Myocyte (in vitro differentiated cells): ENCODE measurements at places on chromosomes 11 and 22. TPM values are rescaled to one million over a fixed set of nuclear protein-coding genes. Genes with fewer than 3 reads are reported as not detected.

DNA sequence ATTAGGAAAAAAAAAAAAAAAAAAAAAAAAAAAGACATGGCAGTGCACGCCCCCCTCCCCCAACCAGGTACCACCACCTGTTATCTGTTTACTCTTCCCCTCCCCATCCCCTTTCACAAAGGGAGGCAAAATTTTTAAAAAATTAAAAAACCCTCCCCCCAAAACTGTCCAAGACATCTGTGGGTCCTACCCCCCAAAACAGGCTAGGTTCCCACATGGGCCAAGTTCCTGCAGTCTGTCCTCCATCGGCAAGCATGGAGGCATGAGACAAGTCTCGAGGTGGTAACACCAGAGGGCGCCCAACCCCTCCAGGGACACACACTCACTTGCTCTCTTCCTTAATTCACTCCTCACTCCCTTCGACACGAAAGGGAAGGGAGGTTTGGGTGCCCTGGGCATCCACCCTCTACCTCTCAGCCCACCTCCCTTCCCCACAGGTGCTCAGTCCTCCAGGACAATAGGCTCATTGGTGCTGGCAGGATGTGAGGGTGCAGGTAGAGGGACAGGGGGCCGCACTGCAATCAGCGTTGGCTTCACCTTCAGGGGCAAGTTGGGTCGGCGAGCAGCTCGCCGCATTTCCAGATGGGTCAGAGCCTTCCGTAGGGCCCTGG lies 2.2 kb upstream of the TUT1 start:
- peak; percentile 76 for DNase-seq

GRCh38 chr11:72350752-72351151 lies 83.6 kb downstream of the CLPB start:
- no peak for DNase-seq

- no peak for DNase-seq
These were observed 58.1 kb upstream of the NECTIN1 start for GRCh38 chr11:119787074-119787461.

- peak; percentile 44 for DNase-seq
These were observed 1068.8 kb downstream of the DLG2 start for GRCh38 chr11:84558085-84558905.

DNA sequence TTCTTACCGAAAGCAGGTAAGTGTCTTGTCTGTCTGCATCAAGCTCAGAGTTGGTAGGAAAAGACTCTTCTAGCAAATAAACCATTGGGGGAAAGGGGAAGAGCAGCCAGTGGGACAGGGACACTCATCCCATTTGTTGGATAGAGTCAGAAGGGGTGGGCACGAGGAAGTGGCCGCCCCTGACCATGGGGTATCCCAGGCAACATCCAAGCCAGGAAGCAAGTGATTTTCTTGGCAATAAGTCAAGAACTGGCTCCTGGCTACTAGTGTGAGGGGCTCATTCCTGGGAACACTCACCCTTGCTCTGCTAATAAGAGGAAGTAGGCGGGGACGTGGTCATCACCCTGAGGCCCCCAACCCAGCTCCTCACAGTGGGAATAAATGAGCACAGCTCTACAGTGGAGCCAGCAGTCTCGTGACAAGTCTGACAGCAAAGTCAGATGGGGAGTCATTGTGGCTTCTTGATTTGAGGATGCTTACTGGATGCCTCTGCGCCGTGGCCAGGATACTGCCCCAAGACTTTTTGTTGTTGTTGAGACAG lies 6.7 kb downstream of the SLC25A18 start:
- DNase-seq: no peak

GRCh38 chr11:111355956-111356659 lies 23.0 kb downstream of the POU2AF1 start:
- DNase-seq: no peak

DNA sequence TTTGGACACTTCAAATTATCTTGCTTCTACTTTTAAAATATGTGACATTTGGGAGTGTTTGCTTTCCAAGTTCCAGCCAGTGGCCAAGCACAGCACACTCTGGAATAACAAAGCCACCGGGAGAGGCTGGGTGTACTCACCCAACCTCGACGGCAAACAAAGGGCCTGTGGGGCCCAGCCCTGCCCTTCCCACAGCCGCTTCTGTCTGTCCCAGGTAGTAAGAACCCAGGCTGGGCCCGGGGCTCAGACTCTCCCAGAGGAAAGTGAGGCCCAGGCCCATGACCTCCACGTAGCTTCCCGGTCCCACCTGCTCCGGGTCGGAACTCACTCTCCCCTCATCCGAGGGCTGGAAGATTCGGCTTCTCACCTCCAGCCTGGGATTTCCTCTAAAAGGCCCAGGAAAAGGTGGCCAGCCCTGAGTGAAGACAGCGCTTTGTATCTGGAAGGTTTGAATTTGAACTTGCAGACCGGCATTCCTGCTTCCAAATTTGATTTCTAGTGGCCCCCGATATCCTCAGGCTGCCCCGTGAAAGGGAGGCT lies 93.5 kb downstream of the CELSR1 start:
- DNase-seq: no peak

GRCh38 chr22:45866126-45866645 lies 110.8 kb downstream of the WNT7B start:
- DNase-seq: no peak

DNA sequence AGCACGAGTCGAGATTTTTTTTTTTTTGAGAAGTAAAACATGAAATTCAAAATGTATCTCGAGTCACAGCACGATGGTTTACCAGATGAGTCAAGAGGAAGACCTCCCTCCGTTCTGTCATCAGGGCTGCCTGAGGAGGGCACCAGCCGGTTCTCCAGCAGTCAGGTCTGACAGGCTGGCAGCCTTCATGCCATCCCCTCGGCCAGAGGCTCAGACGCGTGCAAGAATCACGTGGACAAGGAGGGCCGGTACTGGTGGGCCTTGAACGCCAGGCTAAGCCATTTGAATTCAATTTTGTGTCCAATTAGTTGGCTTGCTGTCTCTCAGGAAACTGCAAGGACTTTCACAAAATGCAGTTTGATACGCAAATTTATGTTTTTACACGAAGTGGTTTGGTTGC lies 1412.2 kb downstream of the BRD1 start:
- DNase-seq: no peak

DNA sequence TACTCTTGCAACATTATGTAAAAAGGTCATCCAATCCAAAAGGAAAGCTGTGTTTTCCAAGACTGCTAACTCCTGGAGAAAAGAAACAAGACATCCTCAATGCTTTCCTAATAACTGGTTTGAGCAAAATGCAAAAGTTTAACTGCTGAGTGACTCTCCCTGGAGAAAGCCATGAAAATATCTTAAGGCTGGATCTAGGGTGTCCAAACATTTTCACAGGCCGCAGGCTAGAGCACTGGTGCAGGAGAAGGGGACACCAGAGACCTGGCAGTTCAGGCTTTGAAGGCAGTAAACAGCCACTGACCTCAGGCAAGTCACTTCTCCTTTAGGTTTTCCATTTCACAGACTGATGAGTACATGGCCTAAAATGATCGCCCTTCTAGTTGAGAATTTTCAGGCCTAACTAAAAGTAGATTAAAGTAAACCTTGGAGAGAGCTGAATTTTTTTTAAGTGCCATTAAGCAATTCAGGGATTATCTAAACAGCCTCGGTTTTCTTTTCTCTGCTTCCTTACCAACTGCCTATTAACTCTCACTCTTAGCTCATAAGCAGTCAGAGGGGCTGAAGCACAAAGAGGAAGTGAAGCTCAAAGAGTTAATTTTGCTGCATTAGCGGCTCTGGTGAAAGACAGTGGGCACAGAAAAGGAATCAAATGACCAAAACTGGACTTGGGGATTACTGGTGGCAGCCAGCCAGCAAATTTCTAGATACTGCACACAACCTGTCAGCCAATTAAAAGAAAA lies 2.3 kb downstream of the CHKA start:
- DNase-seq: no peak

GRCh38 chr11:15114501-15115475 lies at the start of gene INSC:
Gene INSC (plus strand): TSS chr11:15114923. CDS start chr11:15149175, 34,252 bp downstream.
- peak; percentile 32 for DNase-seq

DNA sequence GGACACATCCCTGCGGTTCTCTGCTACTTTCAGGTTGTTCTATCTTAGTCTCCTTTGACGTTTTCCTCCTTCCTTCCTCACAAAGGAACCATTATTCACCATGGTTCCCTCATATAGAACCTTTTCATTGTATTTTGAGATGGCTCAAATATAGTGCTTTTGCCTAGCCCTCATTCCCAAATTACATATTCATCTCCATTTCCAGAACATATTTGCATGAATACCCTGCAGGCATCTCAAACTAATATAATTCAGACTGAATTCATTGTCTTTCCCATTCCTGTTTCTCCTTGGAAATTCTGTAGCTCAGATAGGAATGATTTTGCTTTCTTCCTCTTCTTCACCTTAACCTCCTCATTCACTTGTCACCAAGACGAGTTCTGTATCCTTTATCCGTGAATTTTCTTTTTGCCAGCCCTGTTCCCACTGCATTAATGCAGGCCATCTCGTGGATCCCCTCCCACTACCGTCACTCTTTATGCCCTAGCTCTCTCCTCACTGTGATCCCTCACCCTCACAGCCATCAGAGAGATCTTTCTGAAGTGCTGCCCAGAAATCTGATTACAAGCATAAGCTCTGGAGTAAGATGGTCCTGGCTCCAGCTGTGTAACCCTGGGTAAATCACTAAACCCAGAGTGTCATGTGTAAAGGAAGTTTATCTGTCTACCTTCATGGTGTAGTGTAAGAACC lies 23.3 kb downstream of the PIWIL4 start:
- DNase-seq: no peak

DNA sequence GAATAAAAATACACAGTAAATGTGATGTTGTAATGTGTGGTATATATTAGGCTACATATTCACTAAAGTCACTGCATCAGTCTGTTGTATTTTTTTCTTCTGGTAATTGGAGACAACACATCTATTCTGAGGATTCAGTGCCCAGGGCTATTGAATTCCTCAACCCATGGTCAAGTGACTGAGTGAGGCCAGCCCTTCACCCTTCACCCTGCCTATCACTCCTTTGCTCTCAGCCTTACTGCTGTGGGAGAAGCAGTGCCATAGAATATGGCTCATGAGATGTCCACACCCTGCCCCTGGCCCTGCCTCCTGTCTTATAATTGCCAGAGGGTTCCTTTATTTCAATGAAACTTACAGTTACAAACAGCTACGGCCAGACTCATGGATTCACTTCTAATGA lies 295.6 kb downstream of the NTM start:
- DNase-seq: peak; percentile 19

GRCh38 chr11:27041141-27041899 lies 705 bp downstream of the BBOX1 start:
- no peak for DNase-seq

LINC01488 gene
- not detected in 2 replicates for total RNA-seq

RAG2 gene
- total RNA-seq: not detected in 2 replicates

UPK2 gene
- total RNA-seq: not detected in 2 replicates

CREB3L1 gene
- total RNA-seq: 19.7 and 23.6 TPM in 2 replicates

F2 gene
- total RNA-seq: not detected in 2 replicates

GDPD5 gene
- 16.1 and 18.3 TPM in 2 replicates for total RNA-seq

GGTLC3 gene
- 0.52 TPM in 1 of 2 replicates, not detected in the other for total RNA-seq

CSTF3 gene
- total RNA-seq: 24.4 and 28.5 TPM in 2 replicates

SLCO2B1 gene
- 0.05 TPM in 1 of 2 replicates, not detected in the other for total RNA-seq

CRYAB gene
- 182 and 268 TPM in 2 replicates for total RNA-seq

TRIM49B gene
- not detected in 2 replicates for total RNA-seq

P2RY2 gene
- total RNA-seq: 1.6 and 3.4 TPM in 2 replicates
